ENCODE measurements at places on chromosomes 6 and 20.

DNA sequence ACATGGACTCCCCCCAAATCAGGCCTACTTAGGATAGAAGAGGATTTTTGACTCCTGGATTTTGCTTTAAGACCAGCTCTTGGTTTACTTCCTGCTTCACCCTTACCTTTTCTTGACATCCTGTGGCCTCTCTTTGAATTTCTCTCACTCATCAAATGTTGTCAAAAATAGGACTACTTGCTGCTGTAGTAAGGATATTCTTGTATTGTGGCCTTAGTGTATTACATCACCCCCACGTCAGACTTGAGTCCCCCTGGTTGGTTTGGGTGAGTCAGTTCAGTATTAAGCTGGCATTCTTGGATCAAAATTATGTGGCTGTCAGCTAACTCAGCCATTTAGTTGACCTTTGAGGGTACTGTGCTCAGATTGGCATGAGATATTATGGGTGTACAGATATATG lies 1.1 kb downstream of the TPX2 start:
- DNase-seq: no peak

DNA sequence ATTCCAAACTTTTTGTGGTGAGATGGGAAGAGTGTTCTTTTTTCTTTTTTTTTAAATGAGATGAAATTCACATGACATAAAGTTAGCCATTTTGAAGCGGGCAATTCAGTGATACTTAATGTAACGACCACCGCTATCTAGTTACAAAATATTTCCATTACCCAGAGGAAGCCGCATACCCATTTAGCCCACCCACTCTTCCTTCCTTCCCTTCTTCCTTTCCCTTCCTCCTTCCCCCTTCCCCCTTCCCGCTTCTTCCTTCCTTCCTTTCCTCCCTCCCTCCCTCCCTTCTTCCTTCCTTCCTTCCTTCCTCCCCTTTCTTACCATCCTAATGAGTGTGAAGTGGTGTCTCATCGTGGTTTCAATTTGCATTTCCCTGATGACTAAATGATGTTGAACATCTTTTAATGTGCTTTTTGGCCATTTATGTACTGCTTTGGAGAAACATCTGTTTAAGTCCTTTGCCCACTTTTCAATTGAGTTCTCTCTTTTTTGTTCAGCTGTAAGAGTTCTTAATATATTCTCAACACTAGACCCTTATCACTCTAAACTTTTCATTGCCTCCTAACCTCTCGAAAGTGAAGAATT lies 371.1 kb downstream of the FARS2 start:
- no peak for DNase-seq

- DNase-seq: no peak
Observed at GRCh38 chr6:111794727-111795452, 78.4 kb downstream of the FYN start.

GRCh38 chr6:35049900-35050756 lies 91.0 kb downstream of the TCP11 start:
- no peak for DNase-seq

DNA sequence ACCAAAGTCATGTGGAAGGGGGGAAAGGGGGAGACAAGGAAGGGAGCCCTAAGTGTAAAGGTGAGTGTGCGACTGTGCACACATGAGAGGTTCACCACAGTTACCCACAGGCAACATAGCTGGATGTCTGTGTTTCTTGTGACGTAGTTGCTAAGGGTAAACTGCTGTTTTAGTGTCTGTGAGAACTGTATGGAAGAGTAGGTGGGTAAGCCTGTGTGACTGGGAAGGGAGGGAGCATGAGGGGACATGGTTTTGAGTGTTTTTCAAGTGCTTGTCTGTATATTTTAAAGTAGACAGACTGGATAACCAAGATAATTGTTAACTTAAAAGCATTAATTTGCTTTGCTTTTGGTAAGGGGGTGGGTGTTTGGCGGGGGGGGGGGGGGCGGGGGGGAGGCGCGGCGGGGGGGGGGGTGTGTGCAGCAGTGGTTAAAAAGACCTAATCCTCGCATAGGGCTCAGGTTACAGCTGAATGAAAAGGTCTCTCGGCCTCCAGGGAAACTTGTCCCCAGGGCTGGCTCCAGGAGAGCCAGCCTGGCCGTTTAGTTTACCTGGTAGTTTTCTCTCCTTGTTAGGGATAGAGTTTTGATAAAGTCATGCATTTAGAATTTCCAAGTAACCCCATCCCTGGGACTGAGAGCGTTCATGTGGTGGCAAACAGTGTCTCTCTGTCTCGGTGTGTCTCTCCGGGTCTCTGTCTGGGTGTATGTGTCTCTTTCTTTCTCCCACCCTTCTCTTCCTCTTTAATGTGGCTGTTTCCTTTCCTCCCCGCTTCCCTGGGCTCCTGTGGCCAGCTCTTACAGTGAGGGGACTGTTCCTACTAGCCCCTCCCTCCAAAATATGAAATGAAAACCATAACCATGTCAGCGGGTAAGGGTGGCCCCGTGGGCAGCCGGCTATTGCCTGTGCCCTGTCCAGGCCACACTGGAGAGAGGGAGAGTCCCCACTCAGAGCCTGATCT lies 3.4 kb downstream of the SCUBE3 start:
- DNase-seq: no peak

DNA sequence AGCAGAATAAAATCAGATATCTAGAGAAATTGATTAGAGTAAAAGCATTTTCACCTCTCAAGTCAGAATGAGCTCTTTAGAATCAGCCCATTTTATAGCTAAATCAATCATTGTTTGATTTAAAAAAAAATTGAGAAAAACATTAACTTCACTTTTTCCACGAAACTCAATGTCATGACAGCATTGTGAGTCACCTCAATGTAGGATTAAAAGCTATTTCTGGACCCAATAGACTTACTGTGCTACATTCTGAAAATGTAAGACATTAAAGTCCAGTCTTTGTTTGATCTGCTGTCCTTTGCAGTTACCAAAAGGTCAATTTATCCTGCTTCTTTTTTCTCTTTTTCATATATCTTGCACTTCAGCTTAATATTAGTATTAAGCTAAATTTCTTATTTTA lies 519.4 kb upstream of the ZNF337 start:
- DNase-seq: no peak

- no peak for DNase-seq
Observed at GRCh38 chr6:22146678-22146930, 150.2 kb downstream of the PRL start.

DNA sequence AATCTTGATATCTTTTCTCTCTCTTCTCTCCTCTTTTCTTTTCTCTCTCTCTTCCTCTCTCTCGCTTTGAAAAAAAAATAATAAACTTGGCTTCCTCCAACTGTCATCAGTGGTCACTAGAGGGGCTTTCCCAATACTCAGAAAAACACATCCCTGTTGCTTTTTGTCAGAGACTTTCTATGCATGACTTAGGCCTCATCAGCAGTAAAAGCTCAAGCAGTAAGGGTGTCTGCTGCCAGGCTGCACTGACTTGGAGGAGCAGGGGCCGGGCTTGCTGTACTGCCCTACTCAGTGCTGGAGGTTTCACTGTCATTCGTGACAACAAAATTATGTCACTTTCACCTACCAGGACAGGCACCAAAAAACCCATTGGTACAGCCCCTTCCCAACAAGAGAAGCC lies 272.0 kb downstream of the ADGB start:
- peak; percentile 14 for DNase-seq

GRCh38 chr6:135722679-135723078 lies 128.8 kb upstream of the PDE7B start:
- DNase-seq: no peak

- DNase-seq: no peak
Observed at GRCh38 chr6:72905705-72906478, 284.0 kb downstream of the KCNQ5 start.

DNA sequence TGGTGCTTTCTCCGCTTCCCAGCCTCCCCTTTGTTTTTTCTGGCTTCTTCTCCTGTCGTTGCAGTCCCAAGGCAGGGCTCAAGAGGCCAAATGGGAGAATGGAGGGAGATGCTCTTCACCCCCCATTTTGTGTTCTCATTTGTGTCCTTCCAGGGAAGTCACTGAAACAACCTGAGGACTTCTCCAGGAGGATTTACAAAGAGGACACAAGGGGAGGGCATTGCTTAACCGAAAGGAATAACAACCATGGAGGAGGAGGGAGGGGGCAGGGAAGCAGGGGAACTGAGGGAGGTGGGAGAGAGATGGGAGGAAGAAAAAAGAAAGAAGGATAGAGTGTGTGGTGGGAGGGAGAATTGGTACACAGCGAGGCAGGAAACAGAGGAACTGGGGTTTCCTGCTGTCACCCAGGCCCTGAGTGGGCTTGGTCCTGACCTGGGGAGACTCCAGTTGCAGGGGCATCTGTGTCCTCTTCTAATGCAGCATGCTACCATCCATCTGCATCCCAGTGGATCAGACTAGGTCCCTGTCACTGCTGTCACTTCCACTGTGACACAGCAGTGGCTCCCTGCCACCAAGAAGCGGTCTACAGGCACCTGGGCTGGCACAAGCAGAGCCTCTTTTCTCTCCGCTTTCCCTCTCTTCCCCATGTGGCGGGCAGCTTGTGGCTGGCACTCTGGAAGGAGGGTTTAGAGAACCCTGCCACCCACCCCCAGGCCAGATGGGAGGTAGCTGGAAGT lies 17.1 kb upstream of the MLN start:
- DNase-seq: no peak

DNA sequence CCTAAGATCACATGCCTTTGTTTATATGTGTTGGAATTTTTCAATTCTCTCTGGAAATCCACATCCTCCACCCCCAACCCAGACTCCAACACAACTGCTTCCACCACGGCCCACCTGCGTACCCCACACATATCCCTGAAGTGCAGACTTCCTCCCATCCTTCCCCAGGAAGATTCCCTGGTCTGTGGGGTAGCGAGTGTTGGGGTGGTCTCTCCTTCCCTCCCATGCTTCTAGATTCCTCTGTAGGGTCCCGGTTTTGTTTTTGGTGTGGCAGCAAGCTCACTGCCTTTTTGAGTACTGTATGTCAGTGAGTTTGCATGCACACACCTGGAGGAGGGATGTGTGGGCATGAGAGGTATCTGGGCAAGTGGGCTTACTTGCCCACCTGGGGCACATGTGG lies 127.6 kb downstream of the MRPL14 start:
- no peak for DNase-seq

GRCh38 chr20:49685809-49686208 lies 27.9 kb downstream of the B4GALT5 start:
- no peak for DNase-seq

DNA sequence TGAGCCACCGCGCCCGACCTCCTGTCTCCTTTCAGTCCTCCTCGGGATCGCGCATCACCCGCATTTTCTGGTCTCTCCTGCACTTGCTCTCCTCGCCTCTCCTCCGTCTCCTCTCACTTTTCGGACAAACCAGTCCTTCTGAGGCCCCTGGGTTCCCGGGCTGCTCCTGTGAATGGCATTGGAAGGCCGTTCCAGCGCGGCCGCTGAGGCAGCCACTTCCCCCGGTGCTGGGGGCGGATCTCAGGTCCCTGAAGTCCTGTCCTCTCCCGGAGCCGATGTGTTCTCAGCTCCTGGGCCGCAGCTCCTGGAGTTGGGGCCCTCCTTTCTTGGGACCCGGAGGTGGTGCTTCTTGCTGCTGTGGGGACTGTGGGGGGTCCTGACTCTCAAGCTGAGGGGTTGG lies 803 bp downstream of the MICB start:
- DNase-seq: no peak

GRCh38 chr20:23606652-23607049 lies 934 bp upstream of the CST9 start:
- DNase-seq: peak; percentile 37

GRCh38 chr6:38481851-38482250 lies 157.9 kb downstream of the BTBD9 start:
- no peak for DNase-seq

DNA sequence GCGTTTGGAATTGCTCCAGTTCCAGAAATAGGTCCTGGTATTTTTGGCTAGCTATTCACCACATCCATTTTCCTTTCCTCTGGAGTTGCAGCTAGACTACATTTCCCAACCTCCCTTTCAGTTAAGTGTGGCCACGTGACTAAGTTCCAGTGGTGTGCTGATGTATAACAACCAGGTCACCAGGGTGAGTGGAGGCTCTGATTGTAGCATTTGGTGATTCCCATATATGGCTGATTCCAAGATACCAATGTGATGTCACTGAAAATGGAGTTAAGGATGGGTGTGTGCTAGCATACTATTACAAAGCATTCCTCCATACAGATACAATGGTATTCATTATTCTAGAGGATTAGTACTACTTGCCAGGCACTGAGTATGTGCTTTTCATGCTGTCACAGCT lies 49.7 kb upstream of the STK35 start:
- no peak for DNase-seq

GRCh38 chr6:84779380-84779779 lies 15.0 kb upstream of the TBX18 start:
- no peak for DNase-seq

GRCh38 chr20:51565298-51566144 lies 23.0 kb upstream of the NFATC2 start:
- no peak for DNase-seq

GRCh38 chr6:159692303-159693127 lies 526 bp downstream of the SOD2 start:
- peak; percentile 47 for DNase-seq

DNA sequence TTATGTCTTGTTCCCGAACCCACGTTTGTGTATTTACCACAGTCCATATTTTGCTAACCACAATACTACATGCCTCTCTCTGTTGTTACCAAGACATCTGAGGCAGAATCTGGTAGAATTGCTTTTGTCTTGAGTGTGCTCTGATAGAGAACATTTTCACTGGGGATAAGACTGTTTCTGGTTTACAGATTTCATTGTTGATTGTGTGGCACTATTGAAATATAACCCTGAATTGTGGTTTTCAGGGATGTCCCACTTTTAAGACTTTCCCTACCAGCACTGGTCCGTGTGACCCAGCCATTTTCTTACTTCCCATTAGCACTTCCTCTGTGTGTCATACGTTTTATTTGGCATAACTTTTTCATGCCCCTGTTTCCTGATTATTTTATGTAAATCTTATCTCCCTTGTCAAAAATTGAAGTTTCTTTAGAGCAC lies 12.2 kb downstream of the NCOA7 start:
- DNase-seq: no peak
